ENCODE measurements at places on chromosomes 2 and 18. TPM values are rescaled to one million over a fixed set of nuclear protein-coding genes. Genes with fewer than 3 reads are reported as not detected.

GRCh38 chr18:48729404-48729803 is 190.6 kb downstream of the CTIF start:
- no peak for DNase-seq

- no peak for DNase-seq
These were observed 258.9 kb downstream of the RDH14 start for GRCh38 chr2:18301421-18302139.

GRCh38 chr2:194343167-194343566 is 1313.9 kb upstream of the SLC39A10 start:
- DNase-seq, result no peak

- no peak for DNase-seq
These were observed 15.1 kb downstream of the CYS1 start for GRCh38 chr2:10064932-10065772.

DNA sequence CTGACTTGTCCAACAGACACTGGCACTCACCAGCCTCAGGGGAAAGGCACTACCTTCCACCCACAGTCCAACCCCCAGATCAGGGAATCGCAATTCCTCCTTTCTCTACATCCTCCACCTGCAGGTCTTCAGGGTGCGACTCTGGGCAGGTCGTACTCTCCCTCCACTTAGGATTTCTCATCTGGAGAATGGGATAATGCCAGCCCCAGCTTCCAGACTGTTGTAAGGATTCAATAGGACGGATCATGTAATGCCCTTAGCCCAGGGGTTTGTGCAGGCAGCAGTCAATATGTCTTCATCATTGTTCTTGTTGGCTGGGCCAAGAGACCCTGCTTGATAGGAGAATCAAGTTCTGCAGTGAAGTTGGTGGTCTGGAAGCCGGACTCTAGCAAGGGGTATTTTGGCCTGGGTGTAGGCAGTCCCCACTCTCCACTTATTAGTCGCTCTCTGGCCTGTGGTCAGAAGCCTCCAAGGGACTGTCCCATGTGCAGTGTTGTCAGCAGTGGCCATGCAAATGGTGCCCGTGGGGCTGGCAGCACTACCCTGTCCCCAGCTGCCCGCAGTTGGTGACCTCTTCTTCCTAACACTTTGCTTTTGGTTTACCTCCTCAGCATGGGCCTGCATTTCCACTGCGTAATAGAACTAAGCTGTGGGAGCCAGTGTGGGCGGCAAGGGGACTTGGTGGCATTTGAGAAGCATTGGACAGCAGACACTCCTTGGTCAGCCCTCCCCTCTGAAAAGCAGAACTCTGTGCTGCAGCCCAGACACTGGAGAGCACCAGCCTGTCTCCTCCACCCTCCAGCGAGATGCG is 172.4 kb upstream of the HS6ST1 start:
- no peak for DNase-seq

DNA sequence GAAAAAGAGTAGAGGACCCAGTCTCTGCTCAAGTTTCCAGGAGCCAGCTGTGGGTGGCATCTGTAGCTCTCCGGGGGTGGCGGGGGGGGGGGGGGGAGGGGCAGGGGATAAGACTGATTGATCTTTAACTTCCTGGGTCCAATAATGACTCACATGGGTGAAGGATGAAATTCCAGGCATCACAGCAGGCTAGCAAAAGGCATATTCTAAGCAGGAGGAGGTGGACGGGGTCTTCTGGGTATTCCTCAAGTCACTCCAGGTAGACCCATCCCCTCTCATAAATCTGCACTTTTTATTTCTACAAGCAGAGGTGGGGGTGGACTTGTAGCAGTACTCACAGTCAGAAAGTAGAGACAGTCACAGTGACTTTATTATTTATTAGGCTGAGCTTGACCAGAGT is 85.5 kb upstream of the TMEM247 start:
- DNase-seq, result no peak

CPO gene
- total RNA-seq, result 1.1 TPM

ASXL3 gene
- 20.8 TPM for total RNA-seq

ZDBF2 gene
- total RNA-seq, result 14.5 TPM

MCFD2 gene
- total RNA-seq, result 223 TPM

CD8B2 gene
- total RNA-seq, result not detected

ATP6V1B1 gene
- total RNA-seq, result not detected

NEU2 gene
- total RNA-seq, result not detected
